ENCODE measurements at places on chromosomes 7 and 10. TPM values are rescaled to one million over a fixed set of nuclear protein-coding genes. Genes with fewer than 3 reads are reported as not detected.

ANKRD7 gene
- total RNA-seq = 2.8 TPM

CAV1 gene
- total RNA-seq = 374 TPM

CC2D2B gene
- total RNA-seq = 0.13 TPM

GFRA1 gene
- total RNA-seq = 22.7 TPM

CTNNA3 gene
- total RNA-seq = not detected

EN2 gene
- not detected for total RNA-seq

AZGP1 gene
- not detected for total RNA-seq

CFAP43 gene
- total RNA-seq = 1.2 TPM

HABP2 gene
- not detected for total RNA-seq

CHRM2 gene
- not detected for total RNA-seq

TASOR2 gene
- 93.6 TPM for total RNA-seq

CLCN1 gene
- total RNA-seq = not detected

NEUROG3 gene
- total RNA-seq = not detected

ACHE gene
- not detected for total RNA-seq

UROS gene
- total RNA-seq = 93.3 TPM

SCIN gene
- 3.6 TPM for total RNA-seq

INMT gene
- total RNA-seq = 0.65 TPM

LIPF gene
- not detected for total RNA-seq

NYAP1 gene
- 1.8 TPM for total RNA-seq

CRHR2 gene
- total RNA-seq = not detected

A1CF gene
- not detected for total RNA-seq

PRKAR1B gene
- 8.6 TPM for total RNA-seq

PDAP1 gene
- total RNA-seq = 76.2 TPM

NAPEPLD gene
- total RNA-seq = 20.3 TPM

DLX6 gene
- total RNA-seq = 1.6 TPM

GPR141 gene
- 0.32 TPM for total RNA-seq

STAM gene
- 52.5 TPM for total RNA-seq

CCL24 gene
- total RNA-seq = not detected

GIMAP1 gene
- total RNA-seq = 0.13 TPM

PROSER2 gene
- total RNA-seq = 8.1 TPM

SPDYE2B gene
- total RNA-seq = not detected

VAX1 gene
- not detected for total RNA-seq

ERVW-1 gene
- not detected for total RNA-seq

RBAK gene
- 16.5 TPM for total RNA-seq

DNAH11 gene
- 0.39 TPM for total RNA-seq

TMEM139 gene
- total RNA-seq = 0.11 TPM

ARMH3 gene
- total RNA-seq = 13.5 TPM

TSPAN13 gene
- total RNA-seq = 1.4 TPM

TMEM209 gene
- 23.5 TPM for total RNA-seq

FZD8 gene
- total RNA-seq = 31.1 TPM

NACAD gene
- 2.5 TPM for total RNA-seq

MAP3K8 gene
- 28.6 TPM for total RNA-seq

OR2A1 gene
- 0.39 TPM for total RNA-seq

RSPH10B gene
- 0.13 TPM for total RNA-seq

CALHM1 gene
- total RNA-seq = not detected

PIK3CG gene
- 0.11 TPM for total RNA-seq

AKR1C4 gene
- not detected for total RNA-seq

ARHGEF5 gene
- 5.6 TPM for total RNA-seq

SH2B2 gene
- 2.5 TPM for total RNA-seq

TYW1B gene
- total RNA-seq = 3.9 TPM

BTBD16 gene
- not detected for total RNA-seq

AEBP1 gene
- 216 TPM for total RNA-seq

Measured in articular chondrocyte of knee joint (primary cell).